ENCODE measurements at places on chromosomes 6 and 20.

DNA sequence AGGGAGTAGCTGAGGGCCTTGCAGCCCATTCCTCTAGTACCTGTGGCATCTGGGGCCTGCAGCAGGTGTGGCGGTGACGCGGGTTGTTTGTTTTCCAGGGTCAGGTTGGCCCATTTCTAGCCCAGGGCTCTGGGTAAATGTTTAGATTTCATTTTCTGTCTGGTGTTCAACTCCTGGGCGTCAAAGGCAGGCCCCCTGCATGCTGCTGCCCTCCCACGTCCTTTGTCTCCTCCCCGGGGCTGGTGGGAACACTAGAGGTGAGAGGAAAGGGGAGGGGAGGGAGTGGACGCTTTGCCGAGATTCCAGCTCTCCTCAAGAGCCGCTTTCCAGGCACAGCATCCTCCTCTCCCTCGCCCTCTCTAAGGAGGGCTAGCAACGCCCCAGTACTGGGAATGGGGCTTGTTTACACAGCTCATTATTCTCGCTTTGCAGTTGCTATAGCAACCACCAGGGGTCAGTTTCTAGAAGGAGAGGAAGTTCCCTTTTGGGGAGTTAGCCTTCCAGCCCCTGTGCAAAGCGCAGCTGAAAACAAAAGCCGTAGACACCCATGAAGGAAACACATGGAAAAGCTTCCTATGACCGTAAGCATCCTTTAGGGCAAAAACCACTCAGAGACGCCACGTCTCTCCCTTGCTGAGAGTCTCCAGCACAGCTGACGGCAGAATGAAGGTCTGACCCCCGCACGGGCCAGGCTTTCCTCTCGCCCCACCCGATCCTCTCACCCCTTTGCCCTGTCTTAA lies 170.6 kb downstream of the LY86 start:
- peak; percentile 60 for DNase-seq

DNA sequence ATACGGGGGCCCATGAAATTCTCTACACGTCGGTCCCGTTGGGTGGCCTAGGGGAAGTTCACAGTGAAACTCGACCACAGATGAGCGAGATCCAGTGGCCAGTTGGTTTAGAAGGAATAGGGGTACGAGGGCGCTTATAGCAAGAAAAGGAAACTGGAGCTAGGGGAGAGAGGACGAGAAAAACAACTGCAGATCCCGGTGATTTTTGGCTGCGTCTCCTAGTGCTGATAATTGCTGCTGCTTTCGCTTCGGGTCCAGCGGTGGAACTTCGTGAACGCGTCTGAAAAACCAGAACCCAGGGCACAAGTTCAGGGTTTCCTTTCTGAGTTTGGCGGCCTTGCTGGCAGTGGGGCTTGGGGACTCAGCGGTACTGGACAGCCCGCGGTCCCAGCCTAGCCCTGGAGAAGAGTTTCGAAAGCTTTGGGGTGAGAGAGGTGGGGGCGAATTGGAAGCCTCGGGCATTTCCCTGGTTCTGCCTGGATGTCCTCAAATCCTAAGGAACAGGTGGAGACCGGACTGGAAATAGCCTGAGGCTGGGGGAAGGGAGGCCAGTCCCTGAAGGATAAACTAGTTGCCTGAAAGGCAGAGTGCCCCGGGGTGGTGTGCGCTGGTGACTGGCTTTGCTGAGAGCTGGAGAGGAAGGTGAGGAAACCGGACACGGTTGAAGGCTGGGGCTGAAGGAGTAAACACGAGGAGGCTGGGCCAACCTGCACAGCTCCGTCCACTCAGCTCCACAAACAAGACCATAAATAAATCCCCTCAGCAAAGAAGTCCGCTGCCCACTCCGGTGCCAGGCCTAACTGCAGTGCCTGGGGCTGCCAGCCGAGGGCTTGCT lies 793 bp downstream of the GMPR start:
- DNase-seq, result no peak

DNA sequence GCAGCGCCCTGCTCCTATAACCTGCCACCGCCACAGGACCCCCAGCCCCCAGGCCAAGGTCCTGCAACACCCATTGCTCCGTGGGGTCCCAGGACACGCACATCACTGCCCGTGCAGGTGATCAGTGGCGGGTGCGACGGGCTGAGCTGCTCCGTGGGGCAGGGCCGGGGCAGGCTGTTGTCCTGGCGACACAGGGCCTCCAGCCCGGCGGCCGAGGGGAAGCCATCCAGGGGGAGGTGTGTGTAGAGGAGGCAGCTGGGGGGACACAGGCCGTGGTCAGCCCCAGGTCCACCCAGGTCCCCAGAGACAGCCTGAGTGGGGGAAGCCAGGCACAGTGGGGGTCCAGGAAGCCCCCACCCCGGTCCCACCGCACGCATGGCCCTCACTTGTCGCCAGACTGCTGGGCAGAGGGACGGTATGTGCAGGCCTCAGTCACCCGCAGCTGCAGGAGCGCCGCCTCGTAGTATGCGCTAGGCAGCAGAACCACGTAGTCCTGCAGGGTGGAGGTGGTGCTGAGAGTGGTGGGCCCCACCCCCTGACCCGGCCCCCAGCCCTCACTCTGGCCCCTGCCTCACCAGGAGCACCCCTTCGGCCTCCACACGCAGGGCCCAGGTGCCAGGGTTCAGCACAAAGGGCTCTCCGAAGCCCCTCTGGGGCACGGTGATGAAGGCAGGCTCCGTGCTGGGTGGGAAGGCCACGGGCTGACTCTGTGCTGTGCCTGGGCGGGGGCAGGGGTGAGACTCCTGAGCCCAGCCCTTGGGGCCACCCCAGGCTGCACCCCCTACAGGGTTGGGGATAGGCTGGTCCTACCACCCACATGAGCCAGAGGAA lies 30.4 kb downstream of the ADRM1 start:
- no peak for DNase-seq

DNA sequence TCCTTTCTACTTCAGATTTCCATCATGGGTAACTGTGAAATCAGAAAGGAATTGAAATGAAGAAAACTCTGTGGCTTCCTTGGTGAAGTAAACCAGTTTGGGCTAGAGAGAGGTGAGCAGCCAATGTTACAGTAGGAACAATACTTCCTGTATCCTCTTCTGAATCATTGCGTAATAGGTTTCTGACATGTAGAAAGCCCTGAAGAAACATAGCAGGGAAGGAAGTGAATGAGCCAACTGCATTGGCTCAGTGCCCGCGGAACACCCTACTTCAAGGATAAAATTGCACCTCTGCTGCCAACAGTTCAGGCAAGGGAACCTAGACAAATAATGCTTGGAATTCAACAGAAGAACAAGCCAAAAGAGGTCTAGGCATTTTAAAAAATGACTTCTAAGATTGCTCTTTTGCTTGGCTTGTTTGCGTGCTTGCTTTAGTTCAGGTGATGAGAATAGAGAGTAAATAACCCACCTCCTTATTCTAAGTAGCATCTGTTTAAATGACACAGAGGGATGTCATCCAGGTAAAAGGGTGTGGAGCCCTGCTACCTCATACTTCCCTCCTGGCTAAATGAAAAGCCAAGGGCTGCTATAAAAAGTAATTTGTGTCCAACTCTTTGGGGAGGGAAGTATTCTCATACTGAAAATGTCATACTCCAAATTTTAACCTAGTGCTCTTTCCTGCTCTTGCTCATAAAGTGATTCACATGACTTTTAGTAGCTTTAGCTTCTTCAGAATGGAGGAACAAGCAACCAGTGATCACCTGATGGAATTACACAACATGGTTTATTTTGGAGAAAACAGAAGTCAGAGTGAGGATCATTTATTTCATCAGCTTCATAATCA lies 30.0 kb upstream of the AKIRIN2 start:
- no peak for DNase-seq

DNA sequence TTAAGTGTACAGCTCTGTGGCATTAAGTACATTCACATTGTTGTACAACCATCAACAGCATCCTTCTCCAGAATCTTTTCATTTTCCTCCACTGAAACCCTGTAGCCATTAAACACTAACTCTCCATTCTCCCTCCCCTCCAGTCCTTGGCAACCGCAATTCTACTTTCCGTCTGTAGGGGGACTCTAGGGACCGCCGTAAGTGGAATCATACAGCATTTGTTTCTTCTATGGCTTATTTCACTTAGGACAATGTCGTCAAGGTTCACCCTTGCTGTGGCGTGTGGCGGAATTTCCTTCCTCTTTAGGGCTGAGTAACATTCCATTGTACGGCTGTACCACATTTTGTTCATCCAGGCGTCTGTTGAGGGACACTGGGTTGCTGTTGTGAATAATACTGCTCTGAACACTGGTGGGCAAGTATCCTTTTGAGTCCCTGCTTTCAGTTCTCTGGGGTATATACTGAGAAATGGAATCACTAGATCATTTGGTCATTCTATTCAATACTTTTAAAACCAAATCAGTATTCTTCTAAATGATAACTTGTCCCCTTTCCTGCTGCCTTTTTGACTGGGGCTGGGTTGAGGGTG lies 50.7 kb downstream of the PPP1R3G start:
- no peak for DNase-seq

DNA sequence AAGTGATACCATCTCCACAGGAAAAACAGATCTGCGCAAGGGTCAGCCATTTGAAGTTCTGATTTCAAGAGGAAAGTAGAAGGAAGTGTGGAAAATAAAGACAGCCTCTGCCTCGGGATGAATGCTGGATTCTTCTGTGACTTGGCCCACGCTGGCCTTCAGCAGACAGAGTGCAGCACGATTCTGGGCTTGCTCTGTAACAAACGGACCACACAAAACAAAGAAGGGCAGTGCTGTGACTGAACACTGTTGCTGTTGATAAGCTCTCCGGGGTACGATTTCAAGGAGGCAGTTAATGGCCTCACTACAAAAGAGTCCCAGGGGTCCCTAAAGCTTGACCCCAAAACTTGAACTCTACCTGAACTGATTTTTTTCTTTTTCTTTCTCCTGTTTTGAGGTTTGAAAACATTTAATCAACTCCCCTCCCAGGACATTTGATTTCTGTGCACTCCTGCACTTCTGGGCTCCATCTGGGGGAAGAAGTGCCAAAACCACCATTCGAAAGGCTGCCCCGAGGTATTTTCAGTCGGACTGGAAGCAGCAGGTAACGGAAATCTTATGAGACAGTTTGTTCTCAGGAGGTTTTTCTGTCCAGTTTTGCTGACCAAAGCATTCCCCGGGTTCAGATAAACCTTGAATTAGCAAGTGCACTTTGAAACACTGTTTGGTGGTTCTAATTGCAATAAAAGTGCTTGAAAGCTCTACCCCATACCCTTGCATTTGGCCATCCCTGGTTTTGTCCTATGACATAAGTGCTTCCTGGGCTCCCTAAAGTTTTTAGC lies 189.6 kb downstream of the MYLK4 start:
- DNase-seq, result no peak

- DNase-seq, result no peak
Measured at GRCh38 chr6:31086788-31087440, 25.5 kb downstream of the C6orf15 start.

GRCh38 chr20:43383026-43383795 lies 74.5 kb upstream of the SRSF6 start:
- no peak for DNase-seq

DNA sequence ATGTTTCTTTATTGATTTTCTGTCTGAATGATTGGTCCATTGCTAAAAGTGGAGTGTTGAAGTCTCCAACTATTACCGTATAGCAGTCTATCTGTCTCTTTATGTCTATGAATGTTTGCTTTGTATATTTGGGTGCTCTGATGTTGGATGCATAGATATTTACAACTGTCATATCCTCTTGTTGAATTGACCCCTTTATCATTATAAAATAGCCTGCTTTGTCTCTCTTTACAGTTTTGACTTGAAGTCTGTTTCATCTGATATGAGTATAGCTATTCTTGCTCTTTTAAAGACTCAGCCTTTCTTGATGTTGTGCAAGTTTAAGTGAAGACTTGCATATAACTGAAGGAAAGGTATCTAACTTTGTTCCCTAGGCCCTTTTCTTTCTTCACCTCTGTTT lies 173.8 kb upstream of the RAB32 start:
- no peak for DNase-seq

DNA sequence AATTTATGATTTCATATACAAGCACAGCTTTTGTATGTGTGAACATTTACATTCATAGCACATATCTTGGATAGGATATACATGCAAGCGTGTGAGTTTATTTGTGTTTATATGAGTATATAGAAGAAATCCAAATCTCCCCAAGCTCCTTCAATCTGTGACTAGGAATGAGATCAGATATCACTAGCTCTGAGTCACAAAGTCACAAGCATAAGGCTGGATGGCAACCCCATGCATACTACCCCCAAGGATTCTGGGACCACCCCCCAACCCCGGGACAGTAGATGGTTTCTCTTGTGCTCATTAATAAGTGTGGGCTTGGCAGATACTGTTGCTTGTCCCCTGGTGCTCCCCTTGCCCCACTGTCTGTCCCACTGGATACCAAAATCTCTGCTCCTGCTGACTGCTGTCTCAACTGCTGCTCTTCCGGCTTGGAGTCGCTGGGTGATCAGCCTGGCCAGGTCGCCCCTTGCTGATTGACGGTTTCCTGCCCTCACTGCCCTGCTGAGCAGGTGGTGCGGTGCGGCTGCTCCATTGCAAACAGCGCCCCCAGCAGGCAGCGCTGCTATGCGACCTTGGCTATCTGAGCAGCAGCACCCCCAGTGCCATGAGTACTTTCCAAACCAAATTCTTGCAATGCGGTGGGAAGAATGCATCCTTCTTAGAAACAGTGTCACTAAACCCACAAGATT lies 279.4 kb downstream of the CD83 start:
- DNase-seq, result no peak

GRCh38 chr6:139996253-139996834 lies 621.9 kb upstream of the CITED2 start:
- DNase-seq, result no peak

DNA sequence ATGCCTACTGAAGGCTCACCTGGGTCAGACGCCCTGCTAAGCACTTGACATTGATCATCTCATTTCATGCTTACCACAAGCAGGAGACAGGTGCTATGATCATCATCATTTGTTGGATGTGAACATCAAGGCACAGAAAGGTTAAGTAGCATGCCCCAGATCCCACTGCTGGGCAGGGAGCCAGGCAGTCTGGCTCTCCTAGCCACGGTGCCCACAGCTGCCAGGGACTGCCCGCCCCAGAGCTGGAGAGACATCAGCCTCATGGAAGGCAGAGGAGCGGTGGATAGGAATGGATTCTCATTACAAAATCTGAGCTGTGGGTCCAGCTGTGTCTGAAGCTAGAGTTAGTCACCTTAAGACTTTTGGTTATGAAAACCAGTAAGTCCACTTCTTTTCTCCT lies 3.6 kb downstream of the SULF2 start:
- no peak for DNase-seq

- DNase-seq, result no peak
Measured at GRCh38 chr6:121008553-121008952, 325.7 kb downstream of the TBC1D32 start.

DNA sequence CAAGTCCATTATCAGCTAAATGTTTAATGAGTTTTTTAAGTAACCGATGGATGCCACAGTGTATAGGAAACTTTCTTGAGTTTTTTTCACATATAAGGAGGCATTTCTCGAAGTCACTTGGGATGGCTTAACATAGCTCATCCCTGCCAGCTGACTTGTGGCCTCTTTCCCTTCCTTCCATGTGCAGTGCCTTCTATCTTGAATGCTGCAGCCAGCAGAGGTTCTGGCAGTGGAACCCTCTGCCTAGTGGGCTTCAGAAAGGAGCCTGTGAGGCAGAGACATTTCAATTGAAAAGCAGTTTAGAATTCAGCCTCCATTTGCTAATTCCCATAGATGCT lies 51.9 kb downstream of the AKAP12 start:
- no peak for DNase-seq

- no peak for DNase-seq
Measured at GRCh38 chr6:112571488-112572270, 224.5 kb downstream of the RFPL4B start.

Measured in NT2/D1 (cell line).